ENCODE measurements at places on chromosomes 12 and 14.

DNA sequence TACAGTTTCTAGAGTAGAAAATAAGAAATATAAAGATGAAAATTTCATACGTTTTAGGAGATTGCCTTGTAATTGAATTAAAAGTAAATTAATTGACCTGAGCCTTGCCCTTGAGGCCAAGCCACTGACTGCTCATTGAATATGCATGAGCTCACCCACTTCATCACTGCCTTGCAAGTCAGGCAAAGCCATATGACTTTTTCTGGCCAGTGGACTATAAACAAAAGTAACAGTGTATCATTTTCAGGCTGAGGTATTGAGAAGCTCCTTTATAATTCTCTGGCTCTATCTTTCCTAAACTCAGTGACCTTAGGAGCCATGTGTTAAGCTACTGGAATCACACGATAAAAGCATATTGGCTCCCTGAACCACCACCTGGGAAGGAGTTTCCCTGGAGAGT lies 369.3 kb downstream of the NUAK1 start:
- no peak for DNase-seq

DNA sequence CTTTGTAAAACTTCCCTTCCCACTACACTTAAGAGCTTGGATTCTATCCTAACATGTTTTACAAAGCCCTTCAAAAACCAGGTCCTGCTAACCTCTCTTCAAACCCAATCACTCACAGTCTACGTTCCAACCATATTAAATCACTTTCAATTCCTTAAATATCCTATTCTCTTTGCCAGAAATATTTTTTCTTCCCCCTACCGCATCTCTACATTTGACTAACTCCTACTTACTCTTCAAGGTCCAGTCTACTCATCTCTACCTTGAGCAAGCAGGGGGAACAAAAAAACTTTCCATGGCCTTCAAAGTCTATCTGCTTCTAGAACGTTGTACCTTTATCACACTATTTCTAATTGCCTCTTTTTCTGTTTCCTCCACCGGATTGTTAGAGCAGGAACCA lies 6.1 kb downstream of the ERGIC2 start:
- DNase-seq, result no peak

- DNase-seq, result peak; percentile 93
These were observed 18.9 kb downstream of the MNAT1 start for GRCh38 chr14:60753264-60754119.

DNA sequence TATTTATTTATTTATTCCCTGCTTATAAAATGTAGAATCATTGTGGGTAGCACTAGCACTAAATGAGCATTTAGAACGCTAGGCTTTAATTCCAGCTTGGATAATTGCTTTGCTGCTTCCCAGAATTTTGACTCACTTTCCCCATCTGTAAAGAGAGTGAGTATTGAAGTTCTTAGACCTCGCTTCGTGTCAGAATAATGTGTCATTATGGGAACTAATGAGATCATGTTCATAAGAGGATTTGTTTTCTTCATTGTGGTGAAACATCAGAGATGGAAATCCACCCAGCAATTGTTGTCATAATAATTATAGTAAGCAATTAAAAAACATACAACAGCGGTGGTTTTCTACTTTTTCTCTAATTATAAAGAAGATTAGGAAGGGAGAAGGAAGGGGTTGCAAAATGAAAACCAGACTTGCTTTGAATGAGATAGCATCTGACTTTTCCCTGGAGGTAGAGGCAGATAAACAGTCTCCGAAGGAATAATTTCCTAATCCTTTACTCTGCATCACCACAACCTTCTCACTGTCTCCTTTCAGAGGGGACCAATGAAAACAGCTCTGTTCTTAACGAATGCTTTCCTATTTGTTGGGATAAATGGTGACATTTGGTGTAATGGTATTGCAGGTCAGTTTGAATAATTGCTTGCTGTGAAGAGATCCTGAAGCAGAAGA lies 86.8 kb upstream of the ARHGAP5 start:
- DNase-seq, result no peak

GRCh38 chr12:25574761-25575160 lies 21.7 kb upstream of the LMNTD1 start:
- DNase-seq, result no peak

DNA sequence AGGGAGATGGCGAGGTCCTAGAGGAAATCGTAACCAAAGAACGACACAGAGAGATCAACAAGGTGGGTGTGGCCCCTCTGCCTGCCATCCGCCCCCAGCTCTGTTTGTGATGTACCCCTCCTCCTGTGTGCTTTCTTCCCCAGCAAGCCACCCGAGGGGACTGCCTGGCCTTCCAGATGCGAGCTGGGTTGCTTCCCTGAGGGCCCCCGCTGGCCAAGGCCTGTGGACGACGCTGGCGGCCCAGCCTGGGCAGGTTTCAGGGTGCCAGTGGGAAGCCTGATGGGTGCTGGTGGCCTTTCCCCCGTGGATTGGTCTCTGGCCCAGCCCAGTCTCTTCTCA lies 2.0 kb downstream of the ARL6IP4 start:
- no peak for DNase-seq

- DNase-seq, result no peak
These were observed 115.4 kb downstream of the KIF21A start for GRCh38 chr12:39327510-39327909.

- no peak for DNase-seq
These were observed 31.8 kb upstream of the CEP83 start for GRCh38 chr12:94491489-94491888.

GRCh38 chr12:126343321-126343720 lies 1278.1 kb downstream of the AACS start:
- DNase-seq, result no peak

DNA sequence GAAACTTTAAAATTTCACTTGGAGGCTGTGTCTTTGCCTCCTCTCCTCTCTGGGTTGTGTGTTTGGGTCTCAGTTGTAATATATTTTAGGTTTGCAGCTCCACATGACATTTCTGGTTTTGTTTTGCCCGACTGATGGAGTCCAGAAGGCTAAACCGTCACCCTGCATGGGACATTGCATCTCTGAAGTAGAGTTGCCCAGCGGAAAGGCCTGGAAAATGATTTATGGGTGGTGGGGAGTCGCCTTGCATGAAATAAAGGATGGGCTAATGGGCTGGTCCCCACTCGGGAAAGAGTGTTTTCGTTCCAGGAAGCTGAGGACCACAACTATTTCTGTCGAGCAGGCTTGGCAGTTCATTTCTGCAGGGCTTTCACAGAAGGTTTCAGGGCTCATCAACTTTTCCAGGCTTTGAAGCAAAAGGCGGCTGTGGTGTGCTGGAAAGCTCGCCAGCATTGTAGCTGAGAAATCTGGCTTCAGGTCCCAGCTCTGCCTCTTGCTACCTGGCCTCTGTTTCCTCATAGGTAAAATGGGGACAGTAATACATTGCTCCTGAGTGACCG lies 74.8 kb upstream of the GSC start:
- DNase-seq, result no peak

DNA sequence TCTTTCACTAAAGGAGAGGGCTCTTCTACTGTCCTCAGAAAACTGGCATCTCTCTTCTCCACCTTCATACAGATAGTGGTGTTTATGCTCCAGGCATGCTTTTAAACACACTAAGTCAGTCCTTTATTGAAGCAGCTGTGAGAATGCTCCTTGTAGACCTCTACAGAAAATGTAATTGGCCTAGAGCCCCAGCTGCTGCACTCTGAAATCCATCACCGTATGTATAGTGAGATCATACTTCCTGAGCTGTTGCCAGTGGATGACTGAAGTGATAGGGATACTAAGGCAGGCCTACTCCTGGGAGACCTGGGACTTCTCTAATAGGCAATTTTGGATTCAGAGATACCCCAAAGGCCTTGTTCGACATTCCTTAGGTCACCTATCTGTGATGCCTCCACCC lies 535.4 kb downstream of the RPS29 start:
- no peak for DNase-seq

DNA sequence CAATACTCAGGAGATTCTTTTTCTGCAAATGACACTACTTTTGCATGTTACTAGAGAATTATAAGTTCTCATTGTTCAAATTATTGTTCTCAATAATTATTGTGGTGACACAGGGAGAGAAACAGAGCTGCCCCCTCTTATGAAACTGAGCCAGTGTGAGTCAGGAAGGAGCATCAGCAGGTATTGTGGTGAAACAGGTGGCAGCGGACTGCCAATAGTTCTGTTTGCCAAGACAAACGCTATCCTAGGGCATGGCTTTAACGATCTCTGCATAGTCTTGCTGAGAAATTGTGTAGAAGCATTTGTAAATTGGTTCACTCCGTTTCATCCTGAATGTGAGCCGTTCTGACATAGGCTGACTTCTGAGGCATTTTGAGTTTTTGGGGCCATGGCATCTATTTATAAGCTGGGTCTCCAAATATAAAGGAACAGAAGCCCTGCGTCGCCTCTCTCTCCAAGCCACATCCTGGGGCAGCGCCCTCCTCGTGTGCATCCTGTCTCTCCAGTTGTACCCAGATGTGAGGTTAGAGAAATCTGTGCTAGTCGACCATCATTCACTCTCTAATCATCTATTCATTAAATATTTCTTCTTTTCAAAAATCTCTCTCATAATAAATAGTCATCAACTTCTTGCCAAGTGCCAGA lies 15.8 kb upstream of the PPP4R4 start:
- DNase-seq, result no peak

- peak; percentile 21 for DNase-seq
These were observed 114.0 kb downstream of the PRMT8 start for GRCh38 chr12:3604748-3605586.

DNA sequence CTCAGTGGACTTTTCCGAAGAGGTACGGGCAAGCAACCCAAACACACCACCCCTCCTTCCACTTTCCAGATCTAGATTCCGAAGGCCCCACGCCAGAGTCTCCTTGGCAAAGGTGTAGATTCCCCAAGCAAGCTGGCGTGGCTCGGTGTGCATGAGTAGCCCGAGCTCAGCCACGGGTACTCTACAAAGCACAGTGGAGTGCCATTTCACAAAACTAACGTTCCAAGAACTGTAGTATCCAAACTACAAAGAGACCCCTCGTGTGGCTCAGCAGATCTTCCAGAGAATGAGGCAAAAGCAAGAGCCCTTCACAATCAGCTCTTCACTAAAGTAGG lies 72.1 kb downstream of the FOXN3 start:
- no peak for DNase-seq

- no peak for DNase-seq
These were observed 874.4 kb upstream of the USP15 start for GRCh38 chr12:61385771-61386170.

DNA sequence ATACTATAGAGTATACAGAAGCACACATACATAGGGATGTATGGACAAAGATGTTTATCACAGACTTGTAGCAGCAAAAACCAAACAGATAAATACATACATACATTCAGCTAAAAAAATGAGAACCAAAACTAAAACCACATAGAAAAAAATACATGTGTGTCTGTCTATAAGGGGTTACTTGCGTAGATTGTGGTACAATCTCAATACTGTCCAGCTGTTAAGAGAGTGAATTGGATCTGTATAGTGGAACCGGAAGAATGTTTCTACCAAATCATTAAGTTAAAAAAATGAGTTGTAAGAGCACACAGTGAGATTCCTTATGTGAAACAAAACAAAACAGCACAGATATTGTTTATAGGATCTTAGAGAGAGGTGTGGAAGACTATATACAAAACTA lies 44.2 kb upstream of the DCD start:
- DNase-seq, result no peak

GRCh38 chr12:49818241-49818895 lies 9.8 kb downstream of the NCKAP5L start:
- DNase-seq, result no peak

GRCh38 chr14:72609205-72609916 lies 284.5 kb downstream of the DPF3 start:
- no peak for DNase-seq

DNA sequence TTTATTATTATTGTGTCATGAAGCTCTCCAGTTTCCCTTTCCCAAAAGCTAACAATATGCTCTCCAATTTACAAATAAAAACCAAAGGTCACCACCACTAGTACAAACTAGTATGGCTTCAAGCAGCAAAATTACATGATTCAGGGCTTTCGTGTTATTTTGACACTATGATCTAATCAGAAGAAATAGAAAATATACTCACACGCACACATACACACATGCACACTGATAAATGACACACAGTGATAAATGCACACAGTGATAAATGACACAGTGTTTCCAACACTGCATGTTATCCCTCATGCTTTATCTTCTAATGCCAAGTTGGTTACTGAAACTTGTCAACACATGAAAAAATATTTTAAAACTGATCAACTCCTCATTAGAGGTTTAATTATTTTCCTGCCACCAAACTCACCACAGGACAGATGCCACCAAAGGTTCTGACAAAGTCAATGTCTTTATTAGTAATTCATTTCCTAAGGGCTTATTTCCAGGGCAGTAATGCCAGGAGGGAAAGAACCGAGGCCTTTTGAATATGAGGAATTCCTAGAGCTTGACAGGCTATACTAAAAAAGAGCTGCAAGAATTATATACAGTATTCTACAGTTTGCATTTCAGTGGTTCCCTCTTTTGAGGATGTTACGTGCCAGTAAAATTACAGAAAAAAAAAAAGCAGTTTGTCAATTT lies 82.4 kb downstream of the PPP2R5E start:
- no peak for DNase-seq

DNA sequence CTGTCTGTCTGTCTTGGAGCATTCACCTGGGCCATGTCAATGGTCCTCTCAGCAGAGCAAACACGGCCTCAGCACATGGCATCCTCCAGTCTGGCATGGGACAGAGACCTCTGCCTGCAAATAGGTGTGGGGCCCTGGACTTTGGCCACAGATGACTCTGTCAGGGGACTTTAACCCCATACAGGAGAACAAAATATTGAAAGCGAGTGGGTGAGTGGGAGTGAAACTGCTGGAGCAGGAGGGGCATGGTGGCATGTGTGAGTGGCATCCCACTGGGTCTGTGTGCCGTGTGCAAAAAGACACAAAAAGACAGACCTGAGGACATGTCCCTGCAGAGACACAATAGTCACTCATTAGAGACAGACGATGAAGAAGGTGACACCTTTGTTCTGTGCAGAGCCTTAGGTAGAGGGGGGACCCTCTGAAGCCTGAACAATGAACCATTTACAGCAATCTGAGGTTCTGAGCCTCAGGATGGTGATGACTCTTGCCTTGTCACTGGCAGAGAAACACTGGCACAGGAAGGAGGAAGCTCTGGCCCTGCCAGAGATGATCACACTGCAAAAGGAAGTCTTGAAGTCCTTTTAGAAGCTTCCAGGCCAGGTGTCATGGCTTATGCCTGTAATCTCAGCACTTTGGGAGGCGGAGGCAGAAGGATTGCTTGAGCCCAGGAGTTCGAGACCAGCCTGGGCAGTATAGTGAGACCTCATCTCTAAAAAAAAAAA lies 7.5 kb downstream of the LAG3 start:
- DNase-seq, result peak; percentile 13

DNA sequence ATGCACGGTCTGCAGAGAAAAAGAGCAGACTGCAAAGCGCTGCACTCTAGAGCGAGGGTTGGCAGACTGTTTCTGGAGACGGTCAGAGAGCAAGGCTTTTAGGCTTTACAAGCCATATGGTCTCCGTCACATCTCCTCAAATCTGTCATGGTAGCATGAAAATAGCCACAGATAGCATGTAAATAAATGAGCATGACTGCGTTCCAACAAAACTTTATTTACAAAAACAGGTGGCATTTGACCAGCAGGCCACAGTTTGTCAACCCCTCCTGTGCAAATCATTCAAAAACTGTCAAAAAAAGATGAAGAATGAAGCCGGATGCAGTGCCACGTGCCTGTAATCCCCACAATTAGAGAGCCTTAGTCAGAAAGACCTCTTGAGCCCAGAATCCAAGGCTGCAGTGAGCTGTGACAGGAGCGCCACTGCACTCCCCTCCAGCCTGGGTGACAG lies 18.9 kb downstream of the SYNE3 start:
- DNase-seq, result no peak

- no peak for DNase-seq
These were observed 92.5 kb downstream of the GPHN start for GRCh38 chr14:66600416-66600815.
